ENCODE measurements at places on chromosomes 12 and 14.
A peak's percentile ranks its signal among the peaks of the same experiment; 100 is the strongest.

- DNase-seq: no peak
Observed at GRCh38 chr12:113879658-113880057, 86.5 kb downstream of the RBM19 start.

DNA sequence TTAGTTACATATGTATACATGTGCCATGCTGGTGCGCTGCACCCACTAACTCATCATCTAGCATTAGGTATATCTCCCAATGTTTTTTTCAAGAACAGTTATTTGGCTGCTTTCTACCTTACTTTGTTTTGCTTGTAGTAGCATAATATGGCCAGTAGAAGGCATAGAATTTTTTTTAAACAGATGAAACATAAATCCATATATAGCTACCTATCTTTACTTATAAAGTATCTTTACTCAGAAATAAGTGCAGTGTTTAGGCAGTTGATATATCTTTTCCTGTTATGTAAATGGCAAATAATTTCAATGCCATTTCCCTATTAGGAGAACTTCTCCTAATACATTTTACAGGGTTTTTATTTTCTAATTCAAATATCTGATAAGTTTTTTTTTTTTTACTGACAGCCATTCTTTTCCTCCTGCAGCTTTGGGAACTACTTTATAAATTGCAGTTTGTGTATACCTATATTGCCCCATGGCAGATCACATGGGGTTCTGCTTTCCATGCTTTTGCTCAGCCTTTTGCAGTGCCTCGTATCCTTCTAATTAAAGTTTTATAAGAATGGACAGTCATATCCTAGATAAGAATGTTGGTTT lies 143.1 kb downstream of the PCNX1 start:
- no peak for DNase-seq

- DNase-seq: no peak
Observed at GRCh38 chr14:90624732-90625400, 191.4 kb downstream of the TTC7B start.

DNA sequence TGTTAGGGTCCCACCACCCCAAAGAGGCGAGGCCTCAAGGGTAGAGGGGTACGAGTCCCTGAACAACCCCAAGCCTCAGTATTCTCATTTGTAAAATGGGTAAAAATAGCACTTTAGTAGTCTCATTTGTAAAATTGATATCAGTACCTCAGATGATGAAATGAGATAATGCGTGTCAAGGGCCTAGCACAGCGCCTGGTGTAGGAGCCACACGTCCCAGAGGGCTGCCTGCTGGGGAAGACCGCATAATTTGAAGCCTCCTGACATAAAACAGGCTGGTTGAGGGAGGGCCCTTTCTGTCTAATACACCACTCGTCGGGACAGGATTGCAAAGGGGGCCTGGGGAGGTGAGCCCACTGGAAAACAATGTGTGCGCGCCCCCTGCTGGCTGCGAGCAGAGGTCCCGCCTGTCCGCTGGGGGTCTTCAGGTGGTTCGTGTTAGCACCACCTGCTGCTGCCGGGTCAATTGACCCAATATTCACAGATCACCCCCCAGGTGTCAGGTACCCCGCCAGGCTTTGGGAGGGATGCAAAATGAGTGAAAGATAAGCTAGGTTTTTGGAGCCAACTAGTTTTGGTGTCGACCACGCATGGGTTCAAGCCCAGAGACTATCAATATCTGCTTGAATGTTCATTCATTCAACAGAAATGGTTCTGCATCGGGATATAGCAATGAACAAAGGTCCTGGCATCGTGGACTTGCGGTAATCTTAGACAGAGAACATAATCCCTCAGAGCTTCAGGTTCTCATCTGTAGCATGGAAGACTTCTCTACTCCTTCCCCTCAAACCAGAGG lies 24.7 kb upstream of the IRF2BPL start:
- peak; percentile 70 for DNase-seq

- no peak for DNase-seq
Observed at GRCh38 chr12:9784326-9784725, 23.6 kb upstream of the CD69 start.

DNA sequence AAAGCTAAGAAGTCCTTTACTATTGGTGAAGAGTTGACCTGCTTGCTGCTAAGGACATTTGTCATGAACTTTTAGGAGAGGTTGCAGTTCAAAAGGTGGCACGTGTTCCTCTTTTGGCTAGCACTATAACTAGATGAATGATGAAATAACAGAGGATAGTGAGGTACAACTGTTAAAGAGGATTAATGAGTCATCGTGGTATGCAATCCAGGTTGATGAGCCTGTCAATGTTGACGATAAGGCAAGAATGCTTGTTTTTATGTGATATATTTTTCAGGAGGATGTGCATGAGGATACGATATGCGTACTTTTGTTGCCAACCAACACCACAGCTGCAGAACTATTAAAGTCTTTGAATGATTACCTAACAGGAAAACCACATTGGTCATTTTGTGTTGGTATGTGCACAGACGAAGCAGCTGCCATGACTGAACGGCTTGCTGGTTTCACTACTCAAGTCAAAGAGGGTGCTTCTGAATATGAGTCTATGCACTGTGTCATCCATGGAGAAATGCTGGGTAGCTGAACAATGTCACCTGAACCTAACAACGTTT lies 10.6 kb downstream of the CEP128 start:
- DNase-seq: no peak

GRCh38 chr12:16610743-16611142 lies 4.8 kb upstream of the LMO3 start:
- peak; percentile 83 for DNase-seq

DNA sequence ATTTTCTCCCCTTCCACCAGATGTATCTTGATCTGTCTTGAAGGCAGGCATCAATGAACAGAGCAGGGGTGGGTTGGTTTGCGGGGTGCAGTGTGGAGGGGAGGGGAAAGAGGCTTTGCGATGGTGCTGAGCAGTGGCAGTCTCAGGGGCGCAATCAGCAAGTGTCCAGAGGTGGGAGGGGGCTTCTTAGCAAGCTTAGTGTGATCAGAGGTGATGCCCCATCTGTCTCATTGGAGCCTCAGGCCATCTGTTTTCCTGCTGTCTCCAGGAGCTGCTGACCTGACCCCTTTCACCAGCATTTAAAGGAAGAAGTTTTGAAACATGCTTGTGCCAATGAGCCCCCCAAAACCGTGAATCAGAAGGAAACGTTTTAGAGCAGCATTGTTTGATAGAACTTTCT lies 187.7 kb upstream of the LHX5 start:
- no peak for DNase-seq

- DNase-seq: no peak
Observed at GRCh38 chr14:77763978-77764377, 3.0 kb upstream of the SNW1 start.

DNA sequence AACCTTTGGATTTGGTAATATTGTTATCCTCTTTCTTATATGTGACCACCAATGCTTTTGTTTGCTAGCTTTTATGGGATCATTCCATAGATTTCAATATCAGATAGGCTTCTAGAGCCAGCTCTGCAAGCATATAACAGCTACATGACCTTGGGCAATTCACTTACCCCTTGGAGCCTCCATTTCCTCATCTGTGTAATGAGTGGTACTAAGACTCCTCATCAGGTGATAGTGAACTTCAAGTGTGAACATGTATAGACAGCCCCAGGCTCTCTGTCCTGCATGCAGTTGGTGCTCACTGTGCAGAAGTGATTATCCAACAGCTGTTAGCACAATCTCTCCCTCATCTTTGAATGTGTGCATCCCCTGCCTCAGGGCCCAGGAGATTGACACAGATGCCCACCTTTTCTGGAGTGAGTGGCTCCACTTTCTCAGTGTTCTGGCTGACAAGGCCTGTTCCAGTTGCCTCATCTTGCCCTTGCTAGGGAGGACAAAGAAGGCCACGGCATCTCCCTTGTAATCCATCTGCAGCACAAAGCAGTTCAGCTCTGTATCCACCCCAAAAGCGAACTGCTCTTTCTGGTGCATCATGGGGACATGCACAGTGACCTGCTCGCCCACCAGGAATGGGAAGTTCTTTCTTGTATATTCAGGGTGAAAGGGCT lies 9.2 kb downstream of the SERPINA9 start:
- DNase-seq: no peak

DNA sequence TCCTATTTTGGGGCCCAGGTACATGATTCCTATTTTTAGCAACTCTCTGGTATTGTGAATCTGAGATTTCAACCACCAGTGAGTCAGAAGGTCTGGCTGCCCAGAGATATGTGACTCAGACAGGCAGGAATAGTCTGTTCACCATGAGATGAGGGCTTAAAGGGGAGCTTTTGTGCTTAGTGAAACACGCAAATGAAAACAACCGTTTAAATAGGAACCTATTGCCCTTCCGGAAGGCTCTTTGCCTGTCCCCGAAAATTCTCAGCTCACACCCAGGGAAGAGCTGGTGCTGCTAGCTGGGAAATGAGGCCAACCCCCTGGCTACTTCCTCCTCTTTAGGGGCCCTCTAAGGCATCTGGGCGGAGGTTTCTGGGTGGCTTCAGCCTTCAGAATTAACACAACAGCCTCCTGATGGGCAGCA lies 283.6 kb downstream of the CACNA1C start:
- no peak for DNase-seq

- DNase-seq: no peak
Observed at GRCh38 chr12:83536496-83536895, 849.8 kb downstream of the TMTC2 start.
